ENCODE measurements at places on chromosomes 7 and 10.
A peak's percentile ranks its signal among the peaks of the same experiment; 100 is the strongest.

DNA sequence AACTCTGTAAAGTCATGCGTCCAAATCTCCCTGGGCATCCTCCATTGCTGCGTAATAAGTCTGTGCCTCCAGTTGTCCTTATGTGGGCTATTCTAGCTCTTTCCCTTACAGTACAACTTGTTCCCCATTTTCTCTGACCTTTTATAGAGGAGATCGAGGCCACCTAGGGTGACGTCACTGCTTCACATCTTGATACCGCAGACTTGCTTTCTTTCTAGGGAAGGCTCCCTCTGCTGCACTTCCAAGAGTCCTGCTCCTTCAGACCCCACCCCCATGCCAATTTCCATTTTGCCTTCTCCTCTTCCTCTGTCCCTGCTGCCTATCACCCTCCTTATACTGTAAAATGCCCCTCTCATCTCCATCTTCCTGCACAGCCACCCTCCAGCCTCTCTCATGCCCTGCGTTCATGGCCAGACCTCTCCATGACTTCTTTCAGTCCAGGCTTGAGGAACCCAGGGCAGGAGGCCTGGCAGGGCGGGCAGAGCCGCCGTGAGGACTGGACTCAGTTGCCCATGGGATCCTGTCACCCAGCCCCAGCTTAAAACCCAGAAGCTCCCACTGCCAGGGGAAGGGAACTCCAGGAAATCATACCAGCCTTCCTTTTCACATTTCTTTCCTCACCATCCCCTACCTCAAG, 57.5 kb downstream of the CAMK1D start:
- no peak for DNase-seq

GRCh38 chr10:104127411-104127810, 5.4 kb downstream of the SFR1 start:
- no peak for DNase-seq

- DNase-seq: no peak
Measured at GRCh38 chr10:51564896-51565510, 134.4 kb downstream of the CSTF2T start.

DNA sequence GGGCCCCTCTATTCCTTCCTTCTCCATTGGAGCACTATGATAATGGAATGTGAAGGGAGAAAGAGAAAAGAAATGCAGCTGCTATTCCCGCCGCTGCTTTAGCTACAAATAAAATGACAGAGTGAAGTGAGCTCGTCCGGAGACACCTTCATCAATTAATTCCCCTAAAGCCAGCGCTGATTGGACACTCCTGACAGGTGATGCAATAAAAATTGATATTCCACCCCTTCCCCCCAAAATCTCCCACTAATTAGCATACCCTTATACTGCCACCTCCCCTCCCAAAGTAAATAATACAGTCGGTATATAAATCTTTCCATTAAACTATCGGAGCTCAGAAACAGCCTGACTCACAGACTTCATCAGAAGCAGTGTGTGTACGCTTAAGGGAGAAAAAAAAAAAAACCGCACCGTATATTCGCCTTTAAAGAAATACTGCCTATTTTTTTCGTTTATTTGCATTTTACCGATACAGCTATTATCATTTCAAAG, 7.3 kb downstream of the SKIDA1 start:
- no peak for DNase-seq

- DNase-seq: no peak
Measured at GRCh38 chr7:11714205-11714604, 117.8 kb downstream of the THSD7A start.

DNA sequence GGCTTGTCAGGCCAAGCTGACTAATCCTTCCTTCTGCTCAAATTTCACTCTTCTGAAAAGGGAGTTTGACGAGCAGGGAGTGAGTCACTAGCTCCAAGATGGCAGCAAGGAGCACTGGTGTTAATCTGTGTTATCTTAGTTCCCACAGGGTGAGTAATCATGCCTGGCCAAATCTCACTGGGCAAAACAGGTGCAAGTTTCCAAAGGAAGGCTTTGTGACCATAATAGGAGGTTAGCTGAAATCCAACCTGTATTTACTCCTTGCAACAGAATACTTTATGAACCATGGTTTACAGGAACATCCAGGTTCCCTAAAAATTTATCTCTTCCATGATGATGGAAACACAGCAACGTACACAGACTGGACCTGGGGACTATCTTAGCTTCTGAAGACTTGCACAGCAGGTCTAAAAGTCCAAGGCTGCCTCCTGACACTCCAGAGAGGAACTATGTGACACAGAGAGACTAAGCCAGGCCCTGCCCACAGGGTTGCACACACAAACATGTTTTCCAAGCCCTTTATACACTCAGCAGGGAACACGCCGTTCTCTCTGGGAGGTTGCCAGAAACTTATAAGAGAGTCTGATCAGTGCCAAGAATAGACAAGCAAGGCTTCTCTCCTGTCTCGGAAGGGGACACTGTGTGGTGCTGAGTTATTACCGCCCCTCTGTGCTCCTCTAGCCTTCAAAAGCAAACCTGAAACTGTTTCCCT, 46.3 kb downstream of the PDK4 start:
- no peak for DNase-seq

DNA sequence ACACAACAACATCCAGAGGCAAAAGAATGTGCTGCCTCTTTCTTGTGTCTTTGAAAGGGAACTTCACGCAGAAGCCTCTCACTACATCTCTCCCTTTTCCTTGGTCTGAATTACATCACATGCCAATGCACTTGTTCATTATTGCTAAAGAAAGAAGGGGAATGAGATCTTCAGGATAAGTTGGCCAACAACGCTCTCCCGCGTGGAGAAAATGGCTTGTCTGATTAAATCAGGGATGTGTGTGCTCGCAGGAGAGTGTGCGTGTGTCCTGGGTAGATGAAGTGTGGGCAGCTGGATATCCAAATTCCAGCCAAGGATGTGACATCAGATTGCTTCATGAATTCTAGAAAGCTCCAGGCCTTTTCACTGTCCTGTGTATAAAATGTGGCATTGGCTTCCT, 541.6 kb upstream of the FZD8 start:
- DNase-seq: no peak

DNA sequence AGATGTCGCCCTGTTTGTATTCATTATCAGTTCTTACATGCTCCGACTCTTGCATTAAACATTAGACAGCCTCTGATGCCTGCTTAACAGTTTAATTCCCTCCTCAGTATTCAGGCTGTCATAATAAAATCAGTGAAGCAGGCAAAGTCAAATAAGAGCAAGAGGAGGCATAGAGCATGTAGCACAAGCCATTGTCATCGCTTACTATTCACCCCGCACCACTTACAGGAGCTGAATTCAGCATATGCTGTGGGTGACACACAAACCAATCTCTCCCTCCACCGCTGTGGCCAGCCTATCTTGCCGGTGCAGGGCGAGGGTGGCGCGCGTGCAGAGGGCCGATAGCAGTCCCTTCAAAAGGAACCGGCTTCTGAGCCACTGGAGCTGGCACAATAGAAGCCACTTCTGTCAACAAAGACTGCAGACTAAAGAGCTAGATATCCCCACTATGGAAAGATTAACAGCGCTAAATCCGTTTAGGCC, 433.2 kb upstream of the MGMT start:
- no peak for DNase-seq

- no peak for DNase-seq
Measured at GRCh38 chr7:26680587-26680986, 183.8 kb downstream of the SKAP2 start.

DNA sequence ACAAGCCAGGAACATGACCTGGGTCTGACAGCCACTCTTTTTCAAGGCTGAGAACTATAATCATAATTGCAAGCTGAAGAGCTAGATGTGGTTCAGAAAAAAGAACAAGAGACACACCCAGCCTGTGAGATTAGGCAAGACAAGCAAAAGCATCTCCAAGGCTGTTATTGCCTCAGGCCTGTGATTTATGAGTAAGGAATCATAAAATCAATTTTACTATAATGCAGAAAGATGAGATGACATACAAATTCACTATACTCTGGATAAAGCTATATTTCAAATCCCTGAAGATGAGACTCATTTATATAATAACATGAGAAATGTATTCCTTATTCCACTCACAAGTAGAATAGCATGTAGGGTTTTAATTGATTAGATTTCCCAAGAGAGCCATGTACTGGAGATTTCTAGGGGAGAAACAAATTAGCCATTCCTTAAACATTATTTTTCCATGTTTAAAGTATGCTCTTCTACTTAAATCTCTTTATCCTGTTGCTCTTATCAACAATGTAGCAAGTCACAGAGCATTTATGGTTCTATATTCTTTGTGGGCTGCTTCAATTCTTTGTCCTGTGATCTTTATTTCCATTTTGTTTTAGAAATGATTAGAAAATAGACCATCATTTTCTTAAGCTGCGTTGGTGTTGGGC, 47.4 kb downstream of the FHIP2A start:
- no peak for DNase-seq

- DNase-seq: no peak
Measured at GRCh38 chr7:2358968-2359527, 4.4 kb downstream of the EIF3B start.

GRCh38 chr7:6157685-6158423, 114.6 kb downstream of the CYTH3 start:
- no peak for DNase-seq

- no peak for DNase-seq
Measured at GRCh38 chr7:96720843-96721242, 11.2 kb upstream of the SEM1 start.

GRCh38 chr10:100969187-100970075, at the start of gene SEMA4G:
SEMA4G (plus strand) TSS chr10:100969504; CDS start chr10:100972913, 3,409 bp downstream.
- DNase-seq: no peak

GRCh38 chr7:31850601-31851000, 163.6 kb downstream of the PPP1R17 start:
- DNase-seq: no peak

GRCh38 chr7:73971704-73972341, 56.1 kb upstream of the ELN start:
- peak; percentile 36 for DNase-seq

GRCh38 chr7:134855442-134855841, 76.0 kb downstream of the CALD1 start:
- DNase-seq: no peak

DNA sequence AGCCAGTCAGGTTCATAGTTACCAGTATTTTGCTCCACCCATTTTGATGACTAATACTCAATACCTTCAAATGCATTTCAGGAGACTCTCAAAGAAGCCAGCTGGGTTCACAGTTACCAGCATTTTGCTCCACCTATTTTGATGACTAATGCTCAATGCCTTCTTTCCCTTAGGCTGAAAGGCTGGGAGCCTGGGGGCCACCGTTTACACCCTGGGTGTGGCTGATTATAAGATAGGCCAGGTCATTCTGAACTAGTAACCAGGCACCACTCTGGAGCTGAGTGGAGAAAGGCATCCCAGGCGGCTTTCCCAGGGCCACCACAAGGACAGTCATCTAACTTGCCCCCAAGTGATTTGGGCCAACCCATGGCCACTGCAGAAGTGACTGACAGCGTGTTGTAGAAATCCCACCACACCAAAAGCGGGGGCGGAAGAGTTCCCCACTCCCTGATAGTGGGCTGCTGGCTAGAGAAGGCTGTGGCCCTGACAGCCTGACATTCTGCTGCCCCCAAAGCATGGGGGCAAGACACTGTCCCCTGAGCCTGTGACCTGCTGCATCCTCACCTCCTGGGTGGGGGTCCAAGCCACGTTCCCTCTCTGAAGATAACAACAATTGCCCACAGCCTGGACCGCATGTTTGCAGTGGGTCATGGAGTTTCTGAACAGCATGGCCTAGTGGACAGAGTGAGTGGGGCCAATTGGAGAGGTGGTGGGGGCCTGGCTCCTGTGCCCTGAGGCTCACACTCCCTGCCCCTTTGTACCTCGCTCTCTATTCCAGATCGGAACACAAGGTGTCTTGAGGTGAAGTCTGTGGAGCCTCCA, 23.0 kb upstream of the ZNF488 start:
- DNase-seq: no peak

DNA sequence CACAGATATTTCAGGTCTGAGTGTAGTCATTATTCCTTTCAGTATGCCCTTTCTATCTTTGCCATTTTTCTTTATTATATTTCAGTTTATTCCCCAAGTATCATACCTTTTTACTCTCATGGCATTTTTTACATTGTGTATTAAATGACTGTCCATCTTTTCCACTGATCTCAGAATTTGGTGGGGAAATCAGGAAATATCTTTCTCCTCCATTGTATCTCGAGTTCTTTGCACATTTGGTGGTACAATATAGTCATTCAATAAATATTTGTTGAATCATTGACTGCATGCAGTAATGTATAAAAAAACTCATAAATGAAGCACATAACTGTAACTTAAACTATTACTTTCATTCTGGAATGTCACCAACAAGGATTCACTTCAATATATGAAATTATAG, 354.7 kb downstream of the HGF start:
- no peak for DNase-seq

DNA sequence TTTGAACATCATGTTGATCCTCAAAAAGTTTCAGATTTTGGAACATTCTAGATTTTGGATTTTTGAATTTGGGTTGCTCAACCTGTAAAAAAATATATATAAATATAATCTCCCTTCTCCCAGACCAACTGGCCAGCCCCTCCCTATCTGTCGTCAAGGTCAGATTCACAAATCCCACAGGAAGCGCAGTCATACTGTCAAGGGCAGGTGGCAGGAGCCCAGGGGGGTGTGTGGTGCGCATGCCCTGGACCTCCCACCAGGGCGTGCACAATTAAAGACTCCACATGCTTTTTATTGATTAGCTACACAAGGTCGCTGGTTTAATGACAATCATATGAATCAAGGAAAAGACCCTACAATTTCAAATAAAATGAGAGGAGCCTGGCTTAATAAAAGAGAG, 77.0 kb upstream of the EEPD1 start:
- DNase-seq: no peak

- no peak for DNase-seq
Measured at GRCh38 chr7:124033095-124033806, 384 bp upstream of the TMEM229A start.

GRCh38 chr10:84846658-84847316, 518.4 kb downstream of the CCSER2 start:
- DNase-seq: no peak

DNA sequence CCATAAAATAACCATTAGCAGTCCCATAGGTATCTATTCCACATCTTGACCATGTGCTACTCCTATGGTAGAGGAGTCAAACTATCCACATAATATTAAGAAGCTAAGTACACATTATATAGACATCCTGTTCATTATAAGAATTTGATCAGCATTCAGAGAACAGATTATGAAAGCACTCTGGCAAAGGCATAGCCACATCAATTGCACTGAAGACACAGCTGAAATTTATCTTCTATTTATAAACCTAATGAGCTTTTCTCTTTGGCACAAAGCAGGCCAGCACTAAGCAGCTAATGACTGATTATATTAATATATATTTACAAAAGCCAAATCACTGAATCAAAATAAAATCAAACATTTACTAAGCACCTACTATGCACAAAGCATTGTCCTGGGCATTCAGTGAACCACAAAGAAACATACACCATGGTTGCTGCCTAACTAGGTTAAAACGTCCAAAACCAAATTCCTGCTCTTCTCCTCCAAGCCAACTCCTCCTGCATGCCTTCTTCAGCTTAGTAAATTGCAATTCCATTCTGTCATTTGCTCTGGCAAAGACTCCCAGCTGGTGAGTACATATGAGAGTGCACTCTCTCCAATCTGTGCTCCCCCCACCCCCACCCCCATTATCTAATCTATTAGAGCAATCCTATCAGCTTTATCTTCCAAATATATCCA, 122.6 kb upstream of the ASAH2 start:
- DNase-seq: no peak

GRCh38 chr7:51046103-51046466, 263.4 kb upstream of the GRB10 start:
- no peak for DNase-seq

- DNase-seq: no peak
Measured at GRCh38 chr7:128010391-128011127, 20.7 kb downstream of the LRRC4 start.
